ENCODE measurements at places on chromosomes 16 and 17. TPM values are rescaled to one million over a fixed set of nuclear protein-coding genes. Genes with fewer than 3 reads are reported as not detected.

GRCh38 chr16:77223184-77223583, 24.0 kb downstream of the SYCE1L start:
- no peak for DNase-seq

DNA sequence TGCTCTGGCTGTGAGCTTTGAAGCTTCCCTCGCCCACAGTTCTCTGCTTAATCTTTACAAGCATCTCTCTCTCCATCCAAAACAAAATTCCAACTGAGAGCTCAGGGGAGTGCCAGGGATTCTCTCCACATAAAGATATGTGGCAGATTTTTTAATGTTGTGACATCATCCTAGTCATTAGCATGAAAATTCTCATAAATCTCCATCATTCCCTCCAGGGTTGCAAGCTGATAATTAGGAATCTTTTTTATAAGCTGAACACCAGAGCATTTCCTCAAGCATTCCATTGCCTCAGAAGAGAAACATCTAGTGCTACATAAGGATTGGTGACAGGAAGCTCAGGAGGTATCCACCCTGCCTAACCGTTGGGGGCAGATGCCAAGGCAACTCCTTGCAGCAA, 82.4 kb upstream of the DNAH9 start:
- no peak for DNase-seq

GRCh38 chr16:64251742-64252141, 870.1 kb downstream of the CDH11 start:
- no peak for DNase-seq

- DNase-seq = no peak
These were observed 2.2 kb downstream of the ZNF688 start for GRCh38 chr16:30569281-30569680.

- peak; percentile 67 for DNase-seq
These were observed 19.4 kb downstream of the TMEM94 start for GRCh38 chr17:75475851-75476250.

Gene DGKE
- 3.4 TPM for polyA plus RNA-seq

DNA sequence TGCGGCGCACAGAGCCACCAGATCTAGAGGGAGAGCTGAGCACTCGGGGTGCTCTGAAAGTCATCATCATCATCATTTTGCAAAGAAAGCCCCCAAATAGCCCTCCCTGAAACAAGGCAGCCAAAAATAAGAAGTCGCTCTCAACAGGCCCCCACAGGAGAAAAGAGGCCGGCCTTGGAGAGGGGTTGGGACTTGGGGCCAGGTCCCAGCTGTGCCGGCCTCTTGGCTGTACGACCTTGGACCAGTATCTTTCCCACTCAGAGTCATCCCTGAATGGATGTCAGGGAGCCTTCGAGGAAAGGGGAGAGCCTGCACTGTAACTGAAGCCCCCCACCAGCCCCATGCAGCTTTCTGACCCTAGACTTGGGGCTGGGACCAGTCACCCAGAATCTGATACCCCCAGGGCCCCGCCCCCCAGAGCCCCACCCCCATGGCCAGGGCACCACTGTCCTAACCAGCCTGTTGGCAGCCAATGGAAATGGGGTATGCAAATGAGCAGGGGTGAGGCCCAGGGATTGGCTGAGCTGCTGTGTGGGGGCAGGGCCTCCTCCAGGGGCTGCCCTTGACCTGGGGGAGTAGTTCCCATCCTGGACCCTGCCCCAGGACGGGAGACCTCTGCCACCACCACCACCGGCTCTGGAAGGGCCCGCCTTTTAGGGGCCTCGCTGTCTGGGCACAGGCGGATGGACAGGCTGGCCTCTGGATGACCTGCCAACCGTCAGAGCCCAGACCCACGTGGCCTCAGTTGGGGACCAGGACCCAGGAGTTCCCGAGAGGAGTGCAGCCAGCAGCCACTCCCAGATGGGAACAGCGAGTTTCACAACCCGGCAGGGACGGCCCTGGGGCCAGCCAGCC, 15.4 kb downstream of the ZFPM1 start:
- no peak for DNase-seq

DNA sequence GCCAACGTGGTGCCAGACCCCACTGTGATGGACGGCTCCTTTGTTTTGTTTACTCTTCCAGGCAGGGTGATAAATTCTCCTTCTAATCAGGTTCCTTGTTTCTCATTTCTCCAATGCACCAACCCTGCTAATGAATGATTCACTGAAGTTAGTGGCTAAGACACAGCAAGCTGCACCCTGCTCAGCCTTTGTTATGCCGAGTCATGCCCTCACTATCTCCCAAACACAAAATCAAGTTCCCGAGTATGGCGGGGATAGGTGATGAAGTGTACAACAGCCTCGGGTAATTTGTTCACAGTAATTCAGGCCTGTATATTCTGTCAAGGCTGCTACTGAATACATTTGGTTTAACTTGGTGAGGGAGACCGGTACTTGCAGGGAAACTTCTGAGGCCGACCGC, 83.8 kb upstream of the HS3ST4 start:
- no peak for DNase-seq

Data from muscle of arm (tissue), 14 donors.